Activated gamma-delta T cell treated with Interleukin-2 at 50 U/mL for 16 hours (primary cell): ENCODE measurements at places on chromosomes 6 and 20.

- DNase-seq, result no peak
Measured at GRCh38 chr6:509676-510075, 118.1 kb downstream of the IRF4 start.

DNA sequence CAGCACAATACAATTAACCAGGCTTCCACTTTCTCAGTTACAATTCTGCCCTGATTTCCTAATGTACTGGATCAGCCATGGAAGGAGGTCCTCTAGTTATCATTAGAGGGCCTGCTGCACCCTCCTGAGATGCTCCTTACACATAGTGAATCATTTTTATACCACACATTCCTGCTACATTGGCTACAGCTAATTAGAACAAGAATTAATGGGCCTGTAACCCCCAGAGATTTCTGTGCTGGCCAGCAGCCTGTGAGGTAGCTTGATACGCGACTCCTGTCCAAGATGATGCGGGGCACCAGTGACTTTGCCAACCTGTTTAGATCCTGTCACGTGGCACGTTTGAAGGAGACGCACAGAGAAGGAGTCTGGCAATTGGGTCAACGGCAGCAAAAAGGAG lies 422.8 kb downstream of the EPM2A start:
- DNase-seq, result no peak

DNA sequence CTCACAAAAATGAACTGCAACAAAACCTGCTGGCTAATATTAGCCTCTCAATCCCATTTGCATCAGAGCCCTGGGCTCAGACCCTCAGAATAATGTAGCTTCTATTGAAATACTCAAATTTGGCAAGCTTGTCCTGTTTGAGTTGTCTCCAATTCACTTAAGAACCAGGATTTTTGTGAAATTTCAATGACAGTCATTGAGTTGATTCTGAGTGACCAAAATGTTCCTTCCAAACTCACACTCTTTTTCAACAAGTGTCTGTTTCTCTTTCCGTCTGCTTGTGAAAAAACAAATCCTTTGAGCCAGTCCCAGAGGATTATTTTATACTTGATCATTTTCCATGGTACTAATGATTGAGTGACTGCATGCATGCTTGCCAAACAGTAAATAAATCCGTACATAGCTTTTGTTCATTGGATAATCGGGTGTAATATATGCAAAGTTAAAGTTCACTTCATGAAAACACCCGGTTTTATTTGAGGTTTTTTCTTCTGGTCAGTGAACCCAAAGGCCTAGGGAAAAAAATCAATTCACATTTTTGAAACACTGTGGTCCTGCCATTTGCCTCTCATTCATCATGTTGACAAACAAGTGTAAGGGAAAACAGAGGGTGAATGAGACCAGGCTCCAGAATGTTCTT lies 16.4 kb upstream of the SLC22A2 start:
- DNase-seq, result no peak

GRCh38 chr20:17443131-17443858 lies 87.9 kb downstream of the BFSP1 start:
- DNase-seq, result no peak

DNA sequence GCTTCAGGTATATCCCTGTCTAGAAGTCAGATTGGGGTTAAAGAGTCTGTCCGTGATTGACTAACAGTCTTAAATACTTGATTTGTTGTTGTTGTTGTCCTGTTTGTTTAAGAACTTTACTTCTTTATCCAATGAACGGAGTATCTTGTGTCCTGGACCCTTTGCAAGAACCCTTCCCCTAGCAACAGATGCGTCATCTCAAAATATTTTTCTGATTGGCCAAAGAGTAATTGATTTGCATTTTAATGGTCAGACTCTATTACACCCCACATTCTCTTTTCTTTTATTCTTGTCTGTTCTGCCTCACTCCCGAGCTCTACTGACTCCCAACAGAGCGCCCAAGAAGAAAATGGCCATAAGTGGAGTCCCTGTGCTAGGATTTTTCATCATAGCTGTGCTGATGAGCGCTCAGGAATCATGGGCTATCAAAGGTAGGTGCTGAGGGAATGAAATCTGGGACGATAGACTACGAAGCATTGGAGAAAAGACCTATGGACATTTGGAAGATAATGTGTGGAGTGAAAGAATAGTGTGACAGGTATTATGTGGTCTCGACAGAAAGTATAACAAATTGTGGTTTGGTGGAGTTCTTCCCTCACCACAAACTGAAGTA lies at the start of gene HLA-DRA:
Gene HLA-DRA (plus strand): TSS at position 286 of the 613 bp plus-strand sequence. CDS start 64 bp downstream, at position 350.
- DNase-seq, result peak; percentile 12

- DNase-seq, result no peak
Measured at GRCh38 chr20:51321343-51322163, 221.0 kb downstream of the NFATC2 start.
